ENCODE measurements at places on chromosomes 5 and 9. TPM values are rescaled to one million over a fixed set of nuclear protein-coding genes. Genes with fewer than 3 reads are reported as not detected.

ZNF366 gene
- total RNA-seq, result 1.4 TPM

PCDHB4 gene
- 7.1 TPM for total RNA-seq

SDHA gene
- total RNA-seq, result 184 TPM

LHX3 gene
- not detected for total RNA-seq

CORO2A gene
- total RNA-seq, result 0.78 TPM

PLPPR1 gene
- total RNA-seq, result 0.31 TPM

PDGFRB gene
- total RNA-seq, result 26.1 TPM
